ENCODE measurements at places on chromosomes 7 and 10.
A peak's percentile ranks its signal among the peaks of the same experiment; 100 is the strongest.

DNA sequence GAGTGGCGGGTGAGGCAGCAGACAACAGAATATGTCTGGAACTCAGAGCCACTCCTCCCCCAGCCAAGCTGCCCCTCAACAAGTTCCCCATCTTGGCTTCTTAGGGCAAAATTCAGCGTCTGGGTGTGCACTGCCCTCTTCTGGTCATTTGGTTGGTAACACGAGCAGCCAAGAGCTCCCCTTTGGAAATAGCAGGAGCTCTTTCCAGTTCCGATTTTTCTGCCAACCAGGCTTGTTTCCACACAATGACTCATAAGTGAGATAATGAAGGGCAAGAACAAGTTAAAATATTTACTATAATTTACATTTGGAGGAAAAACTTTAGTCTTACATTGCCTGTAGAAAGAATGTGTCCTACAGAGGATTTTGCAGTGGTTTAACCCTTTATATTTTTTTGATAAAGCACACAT is 70.5 kb downstream of the ADCYAP1R1 start:
- peak; percentile 54 for DNase-seq

- no peak for DNase-seq
Measured at GRCh38 chr10:89783406-89783805, 82.0 kb downstream of the KIF20B start.

- DNase-seq: no peak
Measured at GRCh38 chr10:68735119-68735518, 14.1 kb downstream of the CCAR1 start.

DNA sequence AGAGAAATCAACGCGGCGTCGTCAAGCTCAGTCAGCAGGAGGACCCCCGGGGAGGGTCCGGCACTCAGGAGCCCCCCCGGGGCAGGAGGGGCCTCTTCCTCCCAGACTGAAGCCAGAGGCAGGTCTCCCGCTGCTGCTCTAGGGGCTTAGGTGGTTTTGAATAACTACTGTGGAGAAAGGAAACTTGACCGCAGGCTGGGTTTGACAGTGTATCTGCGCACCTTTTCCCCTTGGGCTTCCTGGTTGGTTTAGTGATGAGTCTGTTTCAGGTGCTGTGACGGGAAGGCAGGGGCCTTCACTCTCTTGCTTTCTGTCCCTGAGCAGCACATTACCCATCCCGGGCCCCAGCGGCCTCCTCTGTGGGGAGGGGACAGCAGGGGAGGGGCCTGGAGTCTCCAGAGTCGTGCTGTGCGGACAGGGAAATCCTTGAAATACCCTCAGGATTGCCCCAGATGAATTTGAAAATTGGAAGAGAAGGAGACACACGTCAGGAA is 262.2 kb downstream of the ADARB2 start:
- DNase-seq: no peak

DNA sequence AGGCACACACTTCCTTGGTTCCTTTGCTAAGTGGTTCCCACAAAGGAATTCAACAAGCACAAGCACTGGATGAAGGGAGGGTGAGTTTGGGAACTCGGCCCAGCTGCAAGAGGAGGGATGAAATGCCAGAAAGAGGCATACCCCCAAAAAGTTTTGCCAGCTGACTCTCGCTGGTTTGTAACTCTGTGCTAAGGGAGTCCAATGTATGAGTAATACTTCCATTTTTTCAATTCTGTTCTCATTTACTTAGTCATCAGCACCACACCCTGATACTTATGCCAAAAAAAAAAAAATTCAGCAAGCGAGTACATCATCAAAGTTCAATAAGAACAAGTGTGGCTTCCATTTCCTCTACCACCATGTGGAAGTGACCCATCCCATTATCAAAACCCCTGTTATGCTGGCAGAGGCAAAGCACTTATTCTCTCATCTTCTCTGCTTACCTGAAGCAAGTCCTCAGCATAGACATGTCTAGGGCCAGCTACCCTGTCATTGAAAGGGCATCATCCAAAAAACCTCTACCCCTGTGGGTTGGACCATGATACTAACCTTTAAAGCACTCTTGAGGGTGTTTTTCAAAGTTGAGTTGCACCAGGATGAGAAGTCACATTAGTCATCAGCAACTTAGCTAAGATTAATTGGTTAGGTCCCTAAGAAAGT is 6.9 kb upstream of the HYCC1 start:
- DNase-seq: no peak

GRCh38 chr10:10397906-10398305 is 619.8 kb upstream of the CELF2 start:
- DNase-seq: no peak

GRCh38 chr7:8481752-8482446 is 48.5 kb downstream of the NXPH1 start:
- DNase-seq: peak; percentile 67

GRCh38 chr7:38190011-38190410 is 12.0 kb downstream of the STARD3NL start:
- DNase-seq: no peak

- DNase-seq: peak; percentile 34
Measured at GRCh38 chr7:35036361-35037171, 719 bp downstream of the DPY19L1 start.

DNA sequence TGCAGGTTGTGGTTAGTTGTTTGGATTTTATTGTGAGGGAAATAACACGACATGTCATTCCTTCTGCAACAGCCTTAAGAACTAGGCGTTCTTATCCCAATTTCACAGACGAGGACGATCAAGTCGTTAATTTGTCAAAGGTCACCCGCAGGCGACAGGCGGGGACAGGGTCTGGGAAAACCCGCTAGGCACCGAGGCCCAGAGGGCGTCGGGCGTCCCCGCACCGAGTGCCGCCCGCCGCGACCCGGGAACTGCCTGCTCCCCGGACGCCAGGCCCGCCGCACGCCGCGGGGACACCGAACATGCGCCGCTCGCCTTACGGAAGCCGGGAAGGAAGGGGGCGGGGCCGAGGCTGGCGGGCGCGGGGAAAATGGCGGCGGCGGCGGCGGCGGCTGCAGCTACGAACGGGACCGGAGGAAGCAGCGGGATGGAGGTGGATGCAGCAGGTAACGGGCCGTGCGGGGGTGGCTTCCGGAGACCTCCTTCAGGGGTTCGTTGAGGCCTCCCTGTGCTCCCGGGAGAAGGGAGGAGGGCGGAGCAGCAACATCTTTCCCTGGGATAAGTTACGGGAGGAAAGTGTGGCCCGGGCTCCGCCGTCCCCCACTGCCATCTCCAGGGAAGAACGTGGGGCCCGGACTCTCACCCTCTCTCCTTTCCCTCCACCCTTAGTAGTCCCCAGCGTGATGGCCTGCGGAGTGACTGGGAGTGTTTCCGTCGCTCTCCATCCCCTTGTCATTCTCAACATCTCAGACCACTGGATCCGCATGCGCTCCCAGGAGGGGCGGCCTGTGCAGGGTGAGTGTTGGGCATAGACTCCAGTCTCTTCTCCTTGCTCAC is at the start of gene COPS6:
Gene COPS6 (plus strand): TSS at position 349 of the 837 bp plus-strand sequence. CDS start 22 bp downstream, at position 371.
- peak; percentile 82 for DNase-seq

GRCh38 chr7:158865462-158865922 is 9.1 kb downstream of the DYNC2I1 start:
- no peak for DNase-seq

GRCh38 chr7:27714831-27715444 is 25.0 kb upstream of the TAX1BP1 start:
- DNase-seq: no peak

DNA sequence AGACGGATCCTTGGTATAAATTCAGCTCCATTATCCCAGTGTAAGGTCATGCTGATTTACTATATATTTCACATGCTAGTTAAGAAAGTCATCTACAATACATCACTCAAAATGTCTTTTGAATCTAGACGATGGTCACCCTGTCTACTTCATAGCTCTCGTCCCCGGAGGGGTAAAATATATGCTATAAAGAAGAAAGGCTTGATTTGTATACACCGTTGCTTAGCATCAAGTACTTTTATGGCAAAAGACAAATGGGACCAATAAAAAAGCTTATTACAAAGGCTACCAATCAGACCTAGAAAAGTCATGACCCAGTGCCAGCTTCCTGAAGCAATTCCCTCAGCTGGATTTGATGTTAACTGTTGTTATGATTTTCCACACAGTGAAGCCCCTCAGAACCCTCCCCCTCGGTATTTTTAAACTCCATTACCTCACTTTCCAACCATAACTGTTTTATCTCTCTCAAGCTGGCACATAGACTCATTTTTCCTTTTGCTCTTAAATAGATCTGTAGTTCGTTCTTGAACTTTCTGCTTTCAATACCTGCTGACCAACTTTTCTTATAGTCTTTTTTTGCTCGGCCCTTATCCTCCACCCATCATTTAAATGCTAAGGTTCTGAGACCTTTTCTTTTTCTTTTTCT is 104.9 kb downstream of the DOCK4 start:
- DNase-seq: no peak

DNA sequence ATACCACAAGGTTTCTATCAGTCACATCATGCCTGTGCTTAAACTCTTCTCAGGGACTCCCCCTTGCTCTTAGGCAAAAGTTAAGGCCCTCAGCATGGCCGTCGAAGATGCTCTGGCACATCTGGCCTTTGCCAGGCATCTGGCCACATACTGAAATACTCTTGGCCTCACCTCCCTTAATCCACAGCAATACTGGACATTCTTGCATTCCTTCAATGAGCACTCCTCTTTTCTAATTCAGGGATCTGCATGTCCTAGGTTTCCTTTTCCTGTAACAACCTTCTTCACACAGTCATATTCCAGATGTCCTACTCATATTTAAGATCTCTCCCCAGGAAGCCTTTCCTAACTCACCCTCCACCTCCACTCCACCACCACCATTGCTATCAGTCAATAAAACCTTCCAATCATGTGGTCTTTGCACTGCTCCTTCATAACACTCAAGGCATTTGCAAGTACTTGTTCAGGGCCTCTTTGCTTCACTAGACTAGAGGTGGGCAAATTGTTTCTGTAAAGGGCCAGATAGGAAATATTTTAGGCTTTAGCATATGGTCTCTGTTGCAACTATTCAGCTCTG is 216.6 kb downstream of the KCNMA1 start:
- no peak for DNase-seq

DNA sequence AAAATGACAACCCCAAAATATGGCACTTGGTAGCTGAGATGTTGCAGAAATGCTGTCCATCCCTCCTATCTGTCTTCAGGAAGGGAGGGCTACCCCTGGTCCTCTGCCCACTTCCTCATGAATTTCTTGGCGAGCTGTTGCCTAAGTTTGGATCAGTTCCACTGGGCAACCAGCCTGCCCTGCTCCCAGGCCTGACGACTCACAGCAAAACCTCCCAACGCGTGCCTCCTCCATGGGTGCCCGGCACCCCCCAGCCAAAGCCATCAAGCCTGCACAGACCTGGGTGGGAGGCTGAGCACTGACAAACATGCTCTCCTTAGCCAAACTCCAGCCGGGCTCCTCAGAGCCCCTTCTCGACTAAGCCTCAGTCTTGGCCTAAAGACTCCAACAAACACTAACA is 8.9 kb downstream of the VSTM4 start:
- no peak for DNase-seq

DNA sequence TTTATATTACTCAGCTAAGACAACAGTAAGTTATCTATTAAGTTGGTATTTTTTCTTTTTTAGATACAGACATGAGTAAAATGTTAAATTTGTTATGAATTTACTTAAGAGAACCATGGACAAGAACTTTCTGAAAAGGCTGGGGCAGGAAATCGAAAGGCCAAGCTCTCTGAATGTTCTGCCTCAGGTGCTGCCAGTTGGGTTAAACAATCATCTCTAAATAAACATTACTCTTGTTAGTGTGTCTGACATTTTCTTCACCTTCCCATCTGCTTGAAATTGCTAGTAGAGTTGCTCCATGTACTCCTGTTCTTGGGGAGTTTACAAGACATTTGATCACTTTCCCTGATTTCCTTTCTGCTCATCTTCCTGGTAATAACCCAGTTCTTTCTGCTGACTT is 87.5 kb downstream of the ANKRD7 start:
- no peak for DNase-seq

DNA sequence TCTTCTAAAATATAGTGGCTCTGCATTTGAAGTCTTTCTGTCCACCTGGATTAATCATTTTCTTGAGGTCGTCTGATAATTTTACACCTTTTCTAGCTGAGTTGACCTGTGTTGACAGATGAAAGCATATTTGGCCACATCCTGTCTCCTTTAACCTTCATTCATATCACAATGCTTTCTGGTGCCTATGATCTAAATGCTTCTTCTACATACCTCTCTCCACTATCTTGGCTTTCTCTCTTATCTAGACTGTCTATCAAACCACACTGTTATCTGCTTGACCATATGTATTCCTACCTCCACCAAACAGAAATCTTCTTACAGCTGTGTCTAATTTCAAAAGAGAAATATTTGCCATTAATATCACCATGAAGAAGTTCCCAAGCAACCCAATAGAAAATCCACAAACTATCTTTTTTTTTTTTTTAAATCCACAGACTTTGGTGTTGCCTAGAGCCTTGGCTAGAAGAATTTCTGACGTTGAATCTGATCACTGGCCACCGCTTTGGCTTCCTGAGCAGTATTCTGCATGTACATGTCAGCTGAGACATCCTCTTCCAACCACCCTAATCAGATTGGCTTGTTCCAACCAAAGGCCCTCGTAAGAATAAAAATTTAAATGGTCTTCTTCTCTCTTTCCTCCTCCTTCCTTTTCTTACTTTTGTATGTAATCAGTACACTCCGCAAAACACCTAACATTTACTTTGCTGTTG is 66.3 kb upstream of the SP4 start:
- DNase-seq: no peak

DNA sequence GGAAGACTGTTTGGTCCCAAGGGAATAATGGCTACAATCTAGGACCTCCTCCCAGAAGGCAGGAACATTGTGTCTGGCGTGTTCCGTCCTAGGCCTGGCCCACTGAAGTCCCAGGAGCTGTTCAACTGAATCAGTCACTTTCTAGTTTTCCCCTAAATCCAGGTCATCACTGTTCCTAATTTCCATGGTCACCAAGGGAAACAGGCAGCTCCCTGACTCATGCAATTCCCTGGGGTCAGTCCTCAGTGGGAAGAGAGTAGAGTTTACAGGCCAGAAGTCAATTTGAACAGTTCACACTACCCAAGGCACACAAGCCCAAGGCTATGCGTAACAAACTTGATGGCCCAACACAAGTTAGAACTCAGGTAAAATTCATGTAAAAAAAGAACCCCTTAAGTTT is 44.0 kb downstream of the CREB3L2 start:
- no peak for DNase-seq

GRCh38 chr10:71159892-71160291 is 52.5 kb upstream of the UNC5B start:
- DNase-seq: no peak

DNA sequence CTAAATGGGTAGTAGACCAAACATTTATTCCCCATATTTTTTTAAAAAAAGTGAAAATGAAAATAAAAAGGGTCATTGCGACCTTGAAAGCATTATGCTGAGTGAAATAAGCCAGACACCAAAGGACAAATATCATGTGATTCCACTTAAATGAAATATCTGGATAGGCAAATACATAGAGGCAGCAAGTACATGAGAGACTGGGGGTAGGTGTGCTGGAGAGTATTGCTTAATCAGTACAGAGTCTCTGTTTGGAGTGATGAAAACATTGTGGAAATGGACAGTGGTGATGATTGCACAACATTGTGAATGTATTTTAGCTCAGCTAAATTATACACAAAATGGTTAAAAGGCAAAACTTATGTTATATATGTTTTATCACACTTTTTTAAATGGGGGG is 169.4 kb downstream of the AKR1D1 start:
- DNase-seq: no peak

Measured in posterior cingulate gyrus (tissue), 11 donors.